ENCODE measurements at places on chromosomes 1 and 21. TPM values are rescaled to one million over a fixed set of nuclear protein-coding genes. Genes with fewer than 3 reads are reported as not detected.

DNA sequence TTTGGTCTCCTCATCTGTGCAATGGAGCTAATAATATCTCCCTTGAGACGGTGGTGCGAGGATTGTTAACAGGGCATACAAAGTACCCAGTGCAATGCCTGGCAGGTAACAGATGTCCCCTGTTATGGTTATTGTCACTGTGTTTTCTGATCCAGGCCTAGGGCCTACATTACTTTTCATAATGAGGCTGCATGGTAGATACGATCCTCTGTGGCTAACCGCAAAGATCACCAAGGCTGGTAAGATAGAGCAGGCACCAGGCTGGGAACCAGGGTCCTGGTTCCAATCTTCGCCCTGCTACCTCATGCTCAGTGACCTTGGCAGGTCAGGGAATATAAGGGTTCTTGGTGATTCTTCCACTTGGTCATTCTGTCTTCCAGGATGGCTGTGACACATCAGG lies 22.7 kb downstream of the KCNA2 start:
- DNase-seq: no peak
- H3K27ac ChIP-seq: no peak overlapping the region
- no peak overlapping the region for H3K4me3 ChIP-seq
- no peaks in the 10 kb centered on the region for H3K4me1 ChIP-seq
- H3K27me3 ChIP-seq: peaks cover 18% of the 10 kb centered on the region

The MUL1 gene
- total RNA-seq: 21.8 TPM

The CORT gene
- total RNA-seq: 0.50 TPM

DNA sequence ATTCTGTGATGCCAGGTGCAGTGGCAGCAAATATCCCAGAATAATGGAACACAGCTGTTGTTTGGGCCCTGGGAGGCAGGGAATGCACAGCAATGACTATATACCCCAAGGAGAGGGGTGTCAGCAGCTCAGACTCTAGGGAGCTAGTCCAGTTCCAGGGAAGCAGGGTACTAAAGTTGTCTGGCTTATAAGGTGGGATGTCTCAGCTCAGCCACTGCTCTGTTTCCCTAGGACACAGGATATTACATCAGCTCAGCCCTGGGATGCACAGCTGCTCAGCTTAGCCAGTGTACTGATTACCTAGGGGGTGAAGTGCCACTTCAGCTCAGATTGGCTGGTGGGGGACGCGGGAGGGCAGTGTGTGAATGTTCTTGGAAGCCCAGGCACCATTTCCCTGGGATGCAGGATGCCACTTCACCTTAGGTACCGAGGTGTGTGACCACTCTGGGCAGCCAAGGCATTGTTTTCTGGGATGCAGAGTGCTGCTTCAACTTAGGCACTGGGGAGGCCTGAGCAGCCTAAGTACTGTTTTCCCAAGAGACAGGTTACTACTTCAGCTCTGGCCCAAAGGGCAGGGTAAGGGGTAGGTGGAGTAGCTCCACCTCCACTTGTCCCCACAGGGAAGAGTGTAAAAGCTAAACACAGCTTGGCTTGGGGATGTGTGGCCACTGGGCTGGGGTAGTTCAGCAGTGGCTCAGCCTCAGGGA lies 59.4 kb downstream of the DIPK1A start:
- H3K4me3 ChIP-seq: no peak overlapping the region
- H3K36me3 ChIP-seq: peaks cover 25% of the 10 kb centered on the region
- no peak overlapping the region for H3K27ac ChIP-seq

DNA sequence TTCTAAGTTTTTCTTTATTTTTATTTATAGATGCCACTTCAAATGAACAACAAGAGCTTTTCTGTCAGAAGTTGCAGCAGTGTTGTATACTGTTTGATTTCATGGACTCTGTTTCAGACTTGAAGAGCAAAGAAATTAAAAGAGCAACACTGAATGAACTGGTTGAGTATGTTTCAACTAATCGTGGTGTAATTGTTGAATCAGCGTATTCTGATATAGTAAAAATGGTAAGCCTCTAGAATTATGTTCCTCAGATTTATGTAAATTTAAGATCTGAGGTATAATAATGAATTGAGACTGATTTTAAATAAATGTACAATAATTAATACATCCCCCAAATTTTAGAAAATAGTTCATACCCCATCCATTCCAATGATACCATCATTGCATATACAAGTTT lies 43.9 kb downstream of the PPP2R5A start:
- no peak overlapping the region for H3K4me3 ChIP-seq
- no peak for DNase-seq
- H3K27ac ChIP-seq: no peak overlapping the region
- no peaks in the 10 kb centered on the region for H3K4me1 ChIP-seq
- peaks cover 21% of the 10 kb centered on the region for H3K36me3 ChIP-seq

DNA sequence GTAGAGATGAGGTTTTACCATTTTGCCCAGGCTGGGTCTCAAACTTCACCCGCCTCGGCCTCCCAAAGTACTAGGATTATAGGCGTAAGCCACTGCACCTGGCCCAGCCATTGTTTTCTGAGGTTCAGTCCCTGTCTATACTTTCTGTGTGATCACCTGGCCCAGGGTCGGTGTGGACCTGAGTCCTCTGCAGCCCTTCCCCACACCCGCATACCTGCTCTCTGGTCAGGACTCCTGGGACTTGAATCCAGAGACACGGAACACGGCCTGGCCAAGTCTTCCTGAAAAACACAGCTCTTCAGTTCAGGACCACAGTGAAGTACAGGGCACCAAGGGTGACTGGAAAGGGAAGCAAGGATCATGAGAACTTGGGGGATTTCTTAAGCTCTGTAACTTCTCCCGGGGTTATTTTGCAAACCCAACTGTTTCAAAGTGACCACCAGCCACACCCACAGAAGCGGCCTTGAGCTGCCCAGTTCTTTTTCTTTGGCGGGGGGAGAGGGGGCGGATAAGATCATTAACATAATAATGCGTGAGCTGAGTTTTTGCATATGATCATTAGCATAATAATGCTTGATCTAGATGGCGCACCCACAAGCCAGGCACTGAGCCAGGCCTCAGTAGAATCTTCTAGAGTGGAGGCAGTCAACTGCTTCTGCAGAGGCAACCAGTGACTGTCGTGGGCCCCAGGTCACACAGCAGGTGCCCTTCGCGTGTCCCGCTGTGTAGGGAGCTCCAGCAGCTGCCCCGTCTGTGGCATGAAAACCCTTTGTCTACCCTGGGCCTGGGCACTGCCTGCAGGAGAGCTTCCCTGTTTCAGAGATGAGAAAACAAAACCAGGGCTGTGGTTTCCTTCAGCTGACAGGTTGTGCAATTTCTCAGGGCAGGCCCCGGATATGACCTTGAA lies 1.7 kb upstream of the NADK start:
- H3K27ac ChIP-seq: peak overlapping the region; percentile 99
- H3K36me3 ChIP-seq: peaks cover 10% of the 10 kb centered on the region
- H3K4me3 ChIP-seq: peak overlapping the region; percentile 77
- DNase-seq: peak; percentile 85
- no peaks in the 10 kb centered on the region for H3K27me3 ChIP-seq

DNA sequence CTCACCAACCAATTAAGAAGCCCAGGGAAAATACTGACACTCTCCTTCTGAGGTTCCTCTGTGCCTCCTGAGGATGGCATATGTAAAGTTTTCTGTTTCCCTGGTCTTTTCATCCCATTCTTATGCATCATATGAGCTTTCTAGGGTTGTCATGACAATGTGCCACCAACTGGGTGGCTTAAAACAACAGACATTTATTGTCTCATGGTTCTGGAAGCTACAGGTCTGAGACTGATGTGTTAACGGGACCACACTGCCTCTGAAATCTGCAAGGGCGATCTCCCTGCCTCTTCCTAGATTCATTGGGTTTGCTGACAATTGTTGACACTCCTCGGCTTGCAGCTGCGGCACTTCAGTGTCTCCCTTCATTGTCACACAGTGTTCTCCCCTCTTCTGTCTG lies 308.4 kb downstream of the RGS7 start:
- H3K27me3 ChIP-seq: no peaks in the 10 kb centered on the region
- no peaks in the 10 kb centered on the region for H3K4me1 ChIP-seq
- H3K36me3 ChIP-seq: no peaks in the 10 kb centered on the region
- H3K27ac ChIP-seq: no peak overlapping the region
- no peak overlapping the region for H3K4me3 ChIP-seq

GRCh38 chr1:111370871-111371270 lies 56.7 kb downstream of the OVGP1 start:
- peaks cover 40% of the 10 kb centered on the region for H3K27me3 ChIP-seq
- H3K27ac ChIP-seq: no peak overlapping the region
- H3K4me3 ChIP-seq: no peak overlapping the region
- no peaks in the 10 kb centered on the region for H3K4me1 ChIP-seq
- DNase-seq: no peak
- no peaks in the 10 kb centered on the region for H3K36me3 ChIP-seq

- H3K4me1 ChIP-seq: no peaks in the 10 kb centered on the region
- DNase-seq: no peak
- H3K27ac ChIP-seq: no peak overlapping the region
- peaks cover 10% of the 10 kb centered on the region for H3K27me3 ChIP-seq
- H3K36me3 ChIP-seq: no peaks in the 10 kb centered on the region
Measured at GRCh38 chr1:18794561-18794960, 64.9 kb downstream of the TAS1R2 start.

- no peaks in the 10 kb centered on the region for H3K27me3 ChIP-seq
- no peak overlapping the region for H3K27ac ChIP-seq
- H3K4me3 ChIP-seq: no peak overlapping the region
- peaks cover 30% of the 10 kb centered on the region for H3K36me3 ChIP-seq
Measured at GRCh38 chr1:86913399-86913895, 479 bp downstream of the SELENOF start.

DNA sequence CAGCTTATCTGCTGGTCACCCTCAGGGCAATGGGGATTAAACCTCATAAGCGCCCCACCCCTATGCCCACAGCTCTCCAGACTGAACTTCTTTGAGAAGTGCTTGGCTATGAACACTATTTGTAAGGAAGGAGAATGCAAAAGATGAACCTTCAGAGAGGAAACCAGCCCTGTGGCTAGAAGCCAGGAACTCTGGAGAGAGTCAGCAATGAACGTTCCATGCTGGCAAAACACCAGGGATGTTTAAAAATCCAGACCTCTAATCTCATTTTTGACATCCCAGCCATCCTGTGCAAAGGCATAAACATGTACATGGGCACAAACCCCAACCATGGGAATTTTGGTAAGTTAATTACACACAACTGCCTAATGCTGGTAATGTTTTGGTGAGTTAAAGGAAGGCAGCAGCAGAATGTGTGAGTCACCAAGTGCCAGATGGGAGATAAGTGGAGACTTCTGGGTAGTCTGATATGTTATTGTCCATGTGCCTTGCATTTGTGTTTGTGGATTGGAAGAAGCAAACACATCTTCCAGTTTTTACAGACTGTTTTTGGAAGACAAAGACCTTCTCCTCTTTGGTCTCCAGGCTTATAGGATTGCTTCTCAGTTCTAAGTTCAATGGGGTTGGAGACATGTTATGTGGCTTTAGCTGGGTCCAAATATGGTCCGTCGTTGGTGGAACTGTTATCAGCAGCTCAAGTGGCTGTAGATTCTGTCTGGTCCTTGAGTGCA lies 174.1 kb upstream of the ETV3 start:
- H3K4me3 ChIP-seq: no peak overlapping the region
- no peak for DNase-seq

DNA sequence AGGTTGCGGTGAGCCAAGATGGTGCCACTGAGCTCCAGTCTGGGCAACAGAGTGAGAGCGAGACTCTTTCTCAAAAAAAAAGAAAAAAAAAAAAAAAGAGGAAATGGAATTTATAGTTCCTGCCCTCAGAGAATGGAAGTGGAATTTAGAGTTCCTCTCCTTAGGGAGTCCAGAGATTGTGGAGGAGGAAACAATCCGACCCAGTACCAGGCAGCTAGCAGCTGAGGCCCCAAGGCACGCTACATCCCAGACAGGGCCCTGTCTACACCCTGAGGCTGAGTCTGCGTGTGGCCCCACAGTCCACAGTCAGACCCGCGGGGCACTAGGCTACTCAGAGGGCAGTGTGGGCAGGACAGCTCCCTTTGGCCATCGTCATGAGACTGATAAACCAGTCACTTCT lies 1.9 kb upstream of the MFN2 start:
- no peaks in the 10 kb centered on the region for H3K27me3 ChIP-seq
- peaks cover 50% of the 10 kb centered on the region for H3K4me1 ChIP-seq
- H3K36me3 ChIP-seq: peaks cover 10% of the 10 kb centered on the region
- no peak for DNase-seq

DNA sequence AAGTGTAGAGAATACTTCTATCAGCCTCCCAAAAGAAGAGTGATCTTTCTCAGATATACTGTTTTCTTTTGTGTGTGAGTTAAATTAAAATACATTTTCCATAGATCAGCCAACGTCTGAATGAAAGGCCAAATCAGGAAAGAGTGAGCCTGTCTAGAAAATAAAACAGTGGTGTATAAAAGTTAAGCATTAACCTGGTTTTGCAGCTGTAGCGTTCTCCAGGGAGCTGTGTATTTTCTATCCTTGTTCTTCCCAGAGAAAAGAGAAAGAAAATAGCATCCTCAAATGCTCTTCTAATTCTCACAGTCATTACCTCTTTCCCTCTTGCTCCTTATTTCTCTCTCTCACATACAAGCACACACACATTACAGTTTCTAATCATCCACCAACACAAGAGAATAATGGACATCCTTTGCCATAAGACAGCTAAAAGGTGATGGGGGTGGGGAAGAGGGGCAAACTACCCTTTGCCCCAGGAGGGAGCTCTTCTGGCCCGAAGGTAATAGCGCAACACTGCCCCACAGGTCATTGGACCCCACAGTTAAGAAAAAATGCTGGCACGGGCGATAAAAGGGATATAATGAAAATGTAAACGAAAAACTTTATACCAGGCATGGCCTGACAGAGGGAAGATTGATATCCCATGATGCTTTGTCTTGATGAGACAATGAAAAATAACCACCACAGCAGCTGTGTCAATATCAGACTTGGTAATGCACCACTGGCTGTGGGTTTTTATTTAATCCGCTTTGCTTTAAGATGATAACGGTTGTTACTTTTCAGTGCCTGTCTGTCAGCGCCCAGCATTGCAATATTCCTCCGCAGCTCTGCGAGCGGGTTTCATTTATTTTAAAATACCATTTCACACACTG lies 150.3 kb downstream of the NUF2 start:
- DNase-seq: no peak
- no peaks in the 10 kb centered on the region for H3K27me3 ChIP-seq
- no peak overlapping the region for H3K4me3 ChIP-seq
- no peaks in the 10 kb centered on the region for H3K36me3 ChIP-seq

DNA sequence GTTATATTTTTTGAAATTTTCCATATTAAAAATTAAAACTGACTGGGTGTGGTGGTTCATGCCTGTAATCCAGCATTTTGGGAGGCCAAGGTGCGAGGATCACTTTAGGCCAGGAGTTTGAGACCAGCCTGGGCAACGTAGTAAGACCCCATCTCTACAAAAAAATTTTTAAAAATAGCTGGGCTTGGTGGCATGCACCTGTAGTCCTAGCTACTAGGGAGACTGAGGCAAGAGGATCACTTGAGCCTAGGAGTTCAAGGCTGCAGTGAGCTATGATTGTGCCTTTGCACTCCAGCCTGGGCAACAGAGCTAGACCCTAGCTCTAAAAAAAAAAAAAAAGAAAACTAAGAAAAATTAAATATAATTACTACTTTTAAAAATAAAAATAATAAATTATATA lies 4.5 kb upstream of the SVBP start:
- H3K27ac ChIP-seq: no peak overlapping the region
- DNase-seq: no peak
- peaks cover 3% of the 10 kb centered on the region for H3K36me3 ChIP-seq
- H3K4me1 ChIP-seq: peaks cover 20% of the 10 kb centered on the region

Data from activated CD4-positive, alpha-beta memory T cell treated with anti-CD3 and anti-CD28 coated beads, Interleukin-2, amount 10 ng/mL, durations not matched to agents 7 days and 5 days (primary cell).